ENCODE measurements at places on chromosomes 3 and 15.

- DNase-seq, result peak; percentile 29
Measured at GRCh38 chr3:161371441-161372320, at the start of gene SPTSSB. TSS of gene SPTSSB (minus strand) at chr3:161371517. CDS start at chr3:161346323, 25,194 bp downstream.

DNA sequence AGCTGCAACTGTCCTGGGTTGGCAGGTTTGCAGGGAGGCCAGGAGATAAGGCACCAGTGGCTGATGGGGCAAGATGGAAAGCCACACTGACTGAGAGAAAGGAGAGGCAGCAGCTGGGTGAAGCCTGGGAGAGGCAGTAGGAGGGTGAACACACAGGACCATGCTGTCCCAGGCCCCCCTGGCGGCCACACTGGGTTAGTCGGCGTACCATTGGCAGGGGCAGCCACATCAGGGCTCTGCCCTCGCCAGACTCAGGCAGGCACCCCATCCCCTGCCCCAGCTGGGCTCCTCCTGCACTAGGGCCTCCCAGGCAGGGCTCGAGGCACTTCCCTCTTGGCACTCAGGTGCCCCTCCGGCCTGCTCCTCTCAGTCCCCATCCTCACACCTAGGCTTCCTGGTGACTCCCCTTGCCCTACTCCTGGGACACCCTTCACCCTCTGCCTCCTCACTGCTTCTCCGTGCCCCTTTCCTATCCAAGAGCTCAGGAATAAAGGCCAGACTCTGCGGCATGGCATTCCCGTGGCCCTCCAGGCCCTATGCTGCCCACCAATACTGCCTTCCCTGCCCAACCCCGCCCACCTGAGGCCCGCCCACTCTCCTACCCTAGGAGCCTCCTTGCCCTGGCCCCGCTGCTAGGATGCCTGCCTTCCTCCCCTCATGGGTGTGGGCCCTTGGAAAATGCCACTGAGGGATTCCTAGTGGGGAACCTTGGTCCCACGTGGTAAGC is 28.7 kb upstream of the DUSP7 start:
- no peak for DNase-seq

DNA sequence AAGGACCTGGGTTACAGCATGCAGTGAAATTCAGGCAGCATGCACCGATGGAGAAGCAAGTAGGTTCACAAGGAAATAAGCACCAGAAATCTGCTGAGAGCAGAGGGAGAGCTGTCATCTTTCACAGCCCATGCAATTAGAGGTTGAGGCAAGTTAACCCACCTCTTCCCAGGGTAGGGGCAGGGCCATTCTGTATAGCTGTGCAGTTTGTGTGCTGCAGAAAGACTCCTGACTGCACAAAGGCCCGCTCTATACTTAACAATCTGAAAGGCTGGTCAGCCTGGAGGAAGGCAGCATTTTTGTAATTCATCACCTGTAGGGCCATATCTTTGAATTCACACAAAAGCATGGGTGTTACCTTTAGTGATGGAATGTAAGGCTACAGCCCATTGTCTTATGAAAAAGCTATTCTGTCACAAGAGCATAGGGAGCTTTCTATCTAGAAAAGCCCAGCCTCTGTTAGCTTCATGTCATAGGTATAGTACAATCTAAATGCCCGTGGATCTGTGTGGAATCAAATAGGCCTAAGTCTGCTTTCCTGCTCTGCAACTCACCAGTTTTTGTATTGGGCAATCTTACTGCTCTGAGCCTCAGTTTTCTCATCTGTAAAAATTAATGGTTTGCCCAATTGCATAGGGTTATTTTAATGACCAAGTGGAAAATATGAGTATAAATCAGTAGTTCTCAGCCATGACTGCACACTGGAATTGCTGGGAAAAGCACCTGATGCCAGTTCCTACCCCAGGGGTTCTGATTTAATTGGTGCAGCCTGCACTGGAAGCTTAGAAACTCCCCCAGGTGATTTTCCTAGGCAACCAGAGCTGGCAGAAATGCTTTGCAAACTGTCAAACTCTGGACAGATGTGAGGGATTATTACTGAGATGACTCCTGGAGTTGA is 65.2 kb downstream of the ATP13A5 start:
- no peak for DNase-seq

DNA sequence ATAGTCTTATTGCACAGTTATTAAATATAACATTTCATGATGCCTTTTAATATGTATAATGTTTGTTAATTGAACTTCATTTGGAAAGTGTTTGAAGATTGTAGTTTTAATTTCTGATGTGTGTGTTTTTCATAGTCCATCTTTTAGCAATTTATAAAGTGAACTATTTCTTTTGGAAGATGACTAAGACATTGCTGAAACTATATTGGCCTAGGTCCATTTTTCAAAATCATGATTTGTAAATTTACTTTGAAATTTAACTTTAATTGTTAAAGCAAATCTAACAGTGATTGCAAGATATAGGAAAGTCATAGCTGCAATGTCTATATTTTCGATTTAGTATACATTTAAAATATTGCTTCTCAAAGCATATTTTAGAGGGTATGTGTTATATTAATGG is 30.8 kb downstream of the MCTP2 start:
- no peak for DNase-seq

- no peak for DNase-seq
Measured at GRCh38 chr3:100562224-100562857, 47.1 kb upstream of the ADGRG7 start.

DNA sequence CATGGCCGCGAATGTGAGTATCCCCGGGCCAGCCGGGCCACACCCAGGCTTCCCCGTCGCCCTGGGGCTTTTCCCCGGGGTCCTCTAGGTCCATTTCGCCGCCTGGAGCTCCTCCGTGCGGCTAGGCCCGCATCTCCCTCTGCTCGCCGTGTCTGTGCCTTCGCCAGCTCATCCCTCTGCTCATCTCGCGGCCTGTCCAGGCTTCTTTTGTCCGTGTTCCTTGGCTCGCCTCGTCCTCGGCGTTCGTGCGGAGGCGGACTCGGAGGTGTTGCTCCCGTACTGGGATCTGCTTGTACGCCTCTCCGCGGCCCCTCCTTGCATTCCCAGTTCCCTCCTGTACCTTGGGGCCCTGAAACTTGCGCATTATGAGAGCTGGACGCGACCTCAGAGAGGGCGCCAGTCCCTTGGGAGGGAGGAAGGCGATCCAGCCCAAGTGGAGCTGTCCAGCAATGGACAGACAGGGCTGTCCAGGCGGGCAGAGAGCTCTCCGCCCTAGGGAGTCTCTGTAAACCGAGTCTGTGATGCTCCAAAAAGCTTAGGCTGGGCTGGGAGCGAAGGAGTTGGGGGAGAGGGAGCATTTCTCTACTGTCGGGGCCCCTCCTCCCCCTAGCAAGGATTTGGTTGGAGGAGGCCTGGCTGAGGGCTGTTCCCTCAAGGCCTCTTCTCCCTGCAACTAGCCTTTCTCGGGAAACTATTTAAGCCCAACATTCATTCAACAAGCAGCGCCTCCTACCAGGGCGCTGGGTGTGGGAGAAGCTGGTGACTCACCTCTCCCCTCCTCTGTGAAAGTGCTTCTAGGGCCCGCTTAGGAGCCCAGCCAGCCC is 553 bp downstream of the TMEM43 start:
- peak; percentile 97 for DNase-seq

DNA sequence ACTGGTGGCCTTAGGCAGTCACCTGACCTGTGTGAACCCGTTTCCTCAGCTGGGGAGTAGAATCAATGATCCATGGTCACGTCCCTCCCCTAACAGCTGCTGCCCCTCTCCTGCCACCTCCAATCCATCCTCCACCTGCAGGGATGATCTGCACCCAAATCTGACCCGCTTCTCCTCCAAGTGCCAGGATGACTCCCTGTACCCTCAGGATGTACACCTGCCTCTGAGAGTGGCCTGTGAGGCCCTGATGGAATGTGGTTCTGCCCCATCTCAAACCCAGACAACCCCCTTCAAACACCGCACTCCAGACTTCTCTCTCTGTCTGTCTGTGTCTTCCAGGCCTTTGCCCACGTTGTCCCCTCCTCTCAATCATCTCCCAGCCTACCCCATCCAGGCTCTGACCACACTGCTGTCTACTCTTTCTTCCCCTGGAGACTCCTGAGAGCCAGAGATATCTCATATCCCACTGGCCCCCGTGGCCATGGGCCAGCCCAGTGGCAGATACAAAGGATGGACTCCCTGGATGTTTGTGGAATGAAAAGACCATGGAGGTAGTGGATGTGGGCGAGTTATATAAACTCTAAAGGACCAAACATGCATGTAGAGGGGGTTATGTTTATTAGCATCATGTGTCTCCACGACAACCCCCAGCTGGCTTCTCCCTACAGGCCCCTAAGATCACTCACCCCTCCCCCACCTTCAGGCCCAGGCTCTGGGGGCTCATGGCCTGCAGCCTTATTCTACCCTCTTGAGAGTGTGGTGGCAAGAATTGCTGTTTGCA is 84.9 kb downstream of the SMAD6 start:
- peak; percentile 39 for DNase-seq

DNA sequence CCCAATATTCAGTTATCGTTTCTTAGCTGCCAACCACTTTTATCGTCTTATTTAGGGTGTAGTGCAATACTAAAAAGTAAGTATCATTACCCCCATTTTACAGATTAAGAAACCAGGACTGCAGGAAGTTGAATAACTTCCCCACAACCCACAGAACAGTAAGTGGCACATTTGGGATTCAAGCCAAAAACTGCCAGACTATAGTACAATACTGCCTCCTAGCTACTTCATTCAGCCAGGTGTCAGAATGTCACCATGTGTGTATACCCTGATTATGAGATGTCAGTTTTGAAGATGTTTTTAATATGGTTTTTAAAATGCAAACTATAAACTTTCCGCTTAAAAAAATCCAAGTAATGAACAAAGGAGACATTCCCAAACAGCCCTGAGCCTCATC is 74.2 kb upstream of the PROK2 start:
- DNase-seq, result peak; percentile 27

DNA sequence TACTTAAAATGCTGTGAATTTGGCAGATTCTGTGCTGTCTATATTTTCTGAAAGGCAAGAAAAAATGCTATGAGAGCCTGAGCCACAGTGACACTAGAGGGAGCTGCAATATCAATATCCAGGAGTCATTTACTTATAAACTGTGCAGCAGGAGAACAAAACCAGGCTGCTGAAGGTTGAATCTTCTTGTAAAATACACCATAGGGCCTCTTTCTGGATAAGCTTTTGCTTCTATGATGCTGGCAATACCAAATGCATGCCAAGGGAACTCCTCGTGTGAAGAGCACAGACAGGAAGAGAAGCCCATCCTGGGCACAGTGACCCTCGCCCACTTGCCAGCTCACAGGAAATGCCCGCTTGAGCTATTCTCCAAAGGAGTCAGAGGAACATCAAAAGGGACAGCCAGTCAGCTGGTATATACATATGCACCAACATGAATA is 48.0 kb upstream of the TSPAN3 start:
- peak; percentile 80 for DNase-seq

DNA sequence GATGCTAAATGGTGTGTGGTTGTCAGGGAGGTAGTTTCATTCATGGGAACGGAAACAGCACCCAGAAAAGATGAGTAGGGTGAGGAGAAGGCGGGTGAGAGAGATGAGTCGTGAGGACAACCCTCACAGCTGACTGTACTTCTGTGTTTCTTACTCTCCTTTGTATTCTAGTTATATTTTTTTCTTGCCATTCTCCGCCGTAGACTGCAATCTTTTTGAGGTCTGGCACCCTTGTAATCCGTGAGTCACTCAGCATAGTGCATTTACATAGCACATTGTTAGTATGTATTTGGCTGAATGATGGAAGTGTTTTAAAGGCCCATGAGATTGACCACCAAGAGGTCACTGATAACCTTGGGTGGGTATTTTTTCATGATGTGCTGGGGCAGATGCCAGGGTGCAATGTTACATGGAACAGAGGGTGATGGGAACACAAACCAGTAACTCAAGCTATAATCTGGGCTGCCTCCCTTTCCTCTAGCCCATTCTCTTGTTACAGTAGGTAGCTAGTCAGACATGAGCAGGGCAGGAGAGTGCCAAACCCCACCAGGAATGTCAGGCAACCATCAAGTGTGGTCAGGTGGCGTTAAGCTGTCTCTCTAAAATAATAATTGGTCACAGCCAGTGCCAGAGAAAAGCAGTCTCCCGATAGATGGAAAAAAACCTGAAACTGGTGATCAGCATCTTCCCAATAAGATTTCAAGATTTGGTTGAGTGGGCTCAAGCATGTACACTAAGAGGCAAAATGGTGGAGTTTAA is 18.8 kb upstream of the DGKG start:
- DNase-seq, result peak; percentile 5

- DNase-seq, result no peak
Measured at GRCh38 chr15:96629511-96629910, 299.0 kb downstream of the NR2F2 start.

DNA sequence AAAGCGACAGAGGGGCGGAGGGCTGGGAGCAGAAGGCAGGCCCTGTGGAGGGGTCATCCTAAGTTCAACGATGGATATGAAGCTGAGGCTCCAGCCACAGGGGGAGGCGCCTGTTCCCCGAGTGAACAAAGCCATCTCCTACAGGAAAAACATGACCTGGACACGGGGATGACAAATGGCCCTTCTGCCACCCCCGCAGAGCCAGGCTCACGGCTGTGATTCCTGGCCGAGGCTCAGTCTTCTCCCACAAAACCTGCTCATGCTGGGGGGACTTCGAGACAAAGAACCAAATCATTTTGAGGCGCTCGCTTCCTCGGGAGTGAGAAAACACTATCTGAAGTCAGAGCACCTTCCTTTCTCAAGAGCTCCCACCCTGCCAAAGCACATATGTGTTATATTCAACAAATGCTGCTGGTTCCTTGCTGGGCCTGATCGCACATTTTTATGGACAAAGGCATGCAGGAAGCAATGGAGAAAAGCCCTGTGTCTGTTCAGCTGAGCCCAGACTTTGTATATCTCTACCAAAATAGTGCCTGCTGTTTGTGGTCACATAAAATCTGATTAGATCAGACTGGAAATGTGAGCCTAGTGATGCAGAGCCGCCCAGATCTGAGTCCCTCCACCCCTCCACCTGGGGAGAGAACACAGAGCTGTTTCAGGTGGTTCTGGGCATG is 5.6 kb downstream of the RBP1 start:
- peak; percentile 61 for DNase-seq

- DNase-seq, result peak; percentile 45
Measured at GRCh38 chr3:52088445-52089367, 32.3 kb upstream of the DUSP7 start.

DNA sequence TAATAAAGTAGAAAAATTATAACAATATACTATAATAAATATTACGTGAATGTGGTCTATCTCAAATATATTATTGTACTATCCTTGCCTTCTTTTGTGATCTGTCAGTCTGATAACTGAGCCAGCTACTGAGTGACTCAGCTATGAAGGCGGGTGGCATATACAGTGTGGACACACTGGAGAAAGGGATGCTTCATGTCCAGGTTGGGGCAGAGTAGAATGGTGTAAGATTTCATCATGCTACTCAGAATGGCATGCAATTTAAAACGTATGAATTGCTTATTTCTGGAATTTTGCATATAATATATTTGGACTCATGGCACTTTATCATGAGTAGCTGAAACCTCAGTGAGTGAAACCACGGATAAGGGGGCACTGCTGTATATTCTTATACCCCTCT is 172.9 kb upstream of the TBC1D5 start:
- DNase-seq, result peak; percentile 13

DNA sequence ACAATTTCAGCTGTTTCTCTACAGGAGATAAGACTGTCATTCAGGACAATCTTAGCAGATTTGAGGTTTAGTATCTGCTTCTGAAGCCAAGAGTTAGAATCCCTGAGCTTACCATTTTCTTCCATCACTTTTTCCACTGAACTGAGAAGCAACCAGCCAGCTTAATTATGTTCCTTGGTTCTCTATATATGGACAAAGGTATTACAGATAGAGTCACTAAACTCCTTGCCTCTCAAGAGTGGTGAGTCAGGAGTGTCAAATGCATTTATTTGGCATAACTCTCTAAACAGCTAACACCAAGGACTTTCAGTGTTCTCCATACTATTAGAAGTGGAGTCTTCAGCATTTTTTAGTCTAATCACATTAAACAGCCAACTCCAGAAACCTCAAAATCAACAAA is 239.3 kb downstream of the ALCAM start:
- DNase-seq, result peak; percentile 84

- DNase-seq, result no peak
Measured at GRCh38 chr3:195039180-195039843, 231.6 kb downstream of the XXYLT1 start.

Data from fibroblast of skin of right biceps (primary cell).